ENCODE measurements at places on chromosomes 12 and 14.

- peak; percentile 52 for DNase-seq
Observed at GRCh38 chr14:23071244-23071920, 14.1 kb upstream of the CDH24 start.

DNA sequence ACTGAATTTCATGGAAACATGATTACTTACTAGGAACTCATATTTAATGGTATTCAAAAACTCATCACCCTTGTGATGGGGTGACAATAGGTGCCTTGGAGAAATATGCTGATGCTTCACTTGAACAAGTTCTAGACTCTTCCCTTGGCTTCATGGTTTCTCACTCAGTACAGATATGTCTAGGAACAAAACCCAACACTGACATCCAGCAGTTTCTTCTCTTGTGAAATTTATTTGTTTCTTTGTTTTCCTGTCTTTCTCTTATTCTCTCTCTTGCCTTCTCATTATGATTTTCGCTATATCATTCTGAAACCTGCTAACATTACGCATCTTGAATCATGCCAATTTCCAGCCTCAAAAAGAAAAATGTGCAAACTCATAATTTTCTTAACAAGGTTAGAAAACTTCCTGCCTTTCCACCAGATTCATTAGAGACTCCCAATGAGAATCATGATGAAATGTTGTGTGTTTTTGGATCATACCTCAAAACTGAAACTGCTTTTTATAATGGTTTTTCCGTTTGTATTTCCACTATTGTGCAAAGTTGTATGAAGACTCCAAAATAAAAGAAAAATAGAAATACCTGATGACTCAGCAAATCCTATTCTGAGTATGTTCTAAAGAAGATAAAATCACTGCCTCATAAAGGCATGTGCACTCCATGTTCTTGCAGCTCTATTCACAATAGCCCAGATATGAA is 1021.5 kb downstream of the TMEM121 start:
- DNase-seq: no peak

DNA sequence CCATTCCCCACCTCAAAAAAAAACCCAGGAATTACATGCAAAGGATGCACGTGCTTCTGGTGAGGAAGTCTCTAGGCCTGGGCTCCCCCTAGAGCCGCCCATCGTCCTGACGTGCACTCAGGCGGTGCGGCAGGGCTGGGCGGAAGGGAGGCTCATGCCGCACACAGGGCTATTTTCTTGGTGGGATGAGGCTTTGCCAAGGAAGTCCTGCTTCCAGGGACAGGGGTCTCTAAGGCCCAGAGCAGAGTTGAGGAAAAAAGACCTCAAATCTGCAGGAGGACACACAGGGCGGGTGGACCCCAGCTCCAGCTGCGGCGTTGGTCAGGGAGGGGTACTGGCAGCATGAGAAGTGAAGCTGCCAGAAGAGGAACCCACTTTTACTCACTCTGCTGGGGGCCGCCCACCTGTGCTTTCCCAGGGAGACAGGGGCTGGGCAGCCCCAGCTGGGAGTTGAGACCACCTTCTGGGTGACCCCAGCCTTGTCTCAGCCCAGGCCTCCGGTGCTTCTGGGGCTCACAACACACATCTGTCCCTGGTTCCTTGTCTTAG is 4.2 kb downstream of the RHOF start:
- no peak for DNase-seq

DNA sequence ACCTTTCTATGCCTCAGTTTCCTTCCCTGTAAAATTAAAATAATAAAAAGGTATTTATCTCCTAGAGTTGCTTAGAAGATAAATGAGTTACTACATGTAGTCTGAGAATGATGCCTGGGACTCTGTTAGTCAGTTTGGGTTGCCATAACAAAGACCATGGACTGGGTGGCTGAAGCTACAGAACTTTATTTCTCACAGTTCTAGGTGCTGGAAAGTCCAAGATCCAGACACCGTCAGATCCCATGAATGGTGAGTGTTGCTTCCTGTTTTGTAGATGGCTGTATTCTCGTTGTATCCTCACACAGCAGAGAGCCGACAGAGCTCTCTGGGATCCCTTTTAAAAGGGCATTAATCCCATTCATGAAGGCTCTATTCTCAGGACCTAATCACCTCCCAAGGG is 64.0 kb upstream of the LTA4H start:
- DNase-seq: no peak

DNA sequence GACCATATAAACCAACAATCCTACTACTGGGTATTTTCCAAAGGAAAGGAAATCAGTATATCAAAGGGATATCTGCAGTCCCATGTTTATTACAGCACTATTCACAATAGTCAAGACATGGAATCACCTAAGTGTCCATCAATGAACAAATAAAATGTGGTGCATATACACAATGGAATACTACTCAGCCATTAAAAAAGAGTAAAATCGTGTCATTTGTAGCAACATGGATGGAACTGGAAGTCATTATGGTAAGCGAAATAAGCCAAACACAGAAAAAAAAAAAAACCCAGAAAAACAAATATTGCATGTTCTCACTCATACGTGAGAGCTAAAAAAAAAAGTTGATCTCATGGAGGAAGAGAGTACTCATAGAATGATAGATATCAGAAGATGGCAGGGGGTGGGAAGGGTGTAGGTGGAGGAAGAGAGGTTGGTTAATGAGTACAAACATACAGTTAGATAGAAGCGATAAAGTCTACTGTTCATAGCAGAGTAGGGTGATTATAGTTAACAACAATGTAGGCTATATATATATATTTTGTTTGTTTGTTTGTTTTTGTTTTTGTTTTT is 49.3 kb downstream of the BCAT1 start:
- DNase-seq: no peak

DNA sequence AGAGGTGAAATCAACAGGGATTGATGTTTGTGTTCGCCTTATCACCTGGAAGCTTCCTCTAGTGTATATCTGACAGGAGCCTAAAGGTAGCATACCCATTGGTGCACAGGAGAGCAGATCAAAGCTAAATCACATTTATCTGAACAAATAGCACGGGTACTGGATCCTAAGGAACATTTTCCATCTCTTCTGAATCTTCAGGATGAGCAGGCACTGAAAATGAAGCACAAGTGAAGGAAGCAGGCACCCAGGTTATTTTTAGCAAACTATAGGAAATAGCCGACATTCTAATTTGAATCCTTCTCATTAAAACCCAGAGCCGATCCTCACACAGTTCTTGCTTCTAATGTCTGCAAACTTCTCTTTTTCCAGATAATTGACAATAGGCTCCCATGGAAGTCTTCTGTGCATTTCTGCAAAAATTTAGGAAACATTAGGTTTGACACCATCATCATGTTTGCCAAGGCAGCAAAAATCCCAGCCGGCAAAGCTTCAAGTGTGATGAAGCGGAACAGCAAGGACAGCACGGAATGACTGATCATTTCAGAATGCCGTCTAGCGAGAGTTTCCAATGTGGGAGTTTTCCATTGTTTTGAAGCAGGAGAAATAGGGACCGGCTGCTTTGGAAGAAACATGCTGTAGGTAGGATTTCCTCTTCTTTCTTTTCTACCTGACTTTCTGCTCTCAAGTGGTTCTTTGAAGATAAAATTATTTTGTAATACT is 24.3 kb upstream of the RGS6 start:
- no peak for DNase-seq

DNA sequence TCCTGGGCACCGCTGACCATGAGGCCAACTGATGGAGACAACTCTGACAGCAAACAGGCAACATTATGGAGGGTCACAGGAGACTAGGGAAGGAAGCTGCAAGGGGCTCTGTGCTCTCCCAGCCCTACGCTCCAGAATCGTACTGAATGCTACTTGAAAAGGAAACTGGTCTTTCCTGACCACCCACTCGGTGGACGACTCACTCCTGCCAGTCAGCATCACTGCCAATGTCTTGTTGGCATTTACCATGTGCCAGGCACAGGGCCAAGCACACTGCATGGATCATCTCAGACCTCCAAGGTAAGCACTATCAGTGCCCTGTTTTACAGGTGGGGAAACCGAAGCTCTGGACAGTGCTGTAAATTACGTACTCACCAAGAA is 38.0 kb downstream of the CCDC85C start:
- peak; percentile 36 for DNase-seq

- no peak for DNase-seq
Observed at GRCh38 chr12:10901427-10901826, 7.9 kb downstream of the TAS2R13 start.

DNA sequence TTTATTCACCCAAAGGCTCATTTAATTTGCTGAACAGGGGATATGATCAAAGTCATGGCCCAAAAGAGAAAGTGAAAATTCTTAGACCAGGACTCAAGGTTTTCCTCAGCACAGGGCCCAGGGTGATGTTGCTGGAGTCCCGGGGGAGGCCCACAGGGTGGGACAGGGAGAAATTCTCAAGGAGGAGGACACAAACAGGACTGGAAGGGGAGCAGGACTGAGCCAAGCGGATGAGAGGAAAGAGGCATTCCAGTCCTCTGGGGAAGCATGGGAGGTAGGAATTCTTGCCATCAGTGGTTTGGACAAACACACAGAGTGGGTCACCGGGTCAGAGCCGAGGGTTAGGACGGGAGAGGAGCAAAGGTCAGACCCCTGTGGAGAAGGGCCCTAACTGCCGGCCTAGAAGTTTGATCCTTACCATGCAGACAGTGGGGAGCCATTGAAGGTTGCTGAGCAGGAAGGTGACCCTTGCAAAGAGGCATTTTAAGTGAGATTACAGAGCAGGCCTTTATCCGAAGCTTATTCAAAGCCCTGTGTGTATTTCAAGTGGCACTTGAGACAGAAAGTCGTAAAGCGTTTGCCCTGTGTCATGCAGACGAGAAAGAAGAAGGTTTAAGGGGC is 68.4 kb upstream of the PTGR2 start:
- no peak for DNase-seq

GRCh38 chr12:14904854-14905253 is 19.2 kb upstream of the MGP start:
- no peak for DNase-seq

- DNase-seq: no peak
Observed at GRCh38 chr12:117091758-117092510, 7.3 kb downstream of the TESC start.

- no peak for DNase-seq
Observed at GRCh38 chr14:90814806-90815571, 1.2 kb downstream of the TTC7B start.

- DNase-seq: no peak
Observed at GRCh38 chr12:92010368-92010767, 135.3 kb downstream of the BTG1 start.

DNA sequence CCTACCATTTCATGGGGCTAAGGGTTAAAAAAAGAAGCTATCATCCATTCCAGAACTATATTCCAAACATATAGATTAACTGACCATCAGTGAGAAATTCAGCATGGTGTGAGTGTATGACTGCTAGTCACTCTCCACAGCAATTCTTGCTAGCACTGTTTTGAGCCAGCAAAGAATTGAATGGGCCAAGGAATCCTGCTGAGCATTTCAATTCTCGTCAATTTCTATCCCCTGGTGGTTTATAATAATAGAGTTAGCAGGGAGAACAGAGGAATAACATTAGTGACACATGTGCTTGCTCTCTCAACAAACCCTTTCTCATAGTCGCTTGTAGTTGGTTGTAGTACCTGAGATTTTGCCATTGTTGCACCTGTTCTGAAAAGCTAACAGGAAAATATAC is 7.2 kb downstream of the MBIP start:
- no peak for DNase-seq

- DNase-seq: no peak
Observed at GRCh38 chr12:76688631-76689030, 75.3 kb upstream of the ZDHHC17 start.

DNA sequence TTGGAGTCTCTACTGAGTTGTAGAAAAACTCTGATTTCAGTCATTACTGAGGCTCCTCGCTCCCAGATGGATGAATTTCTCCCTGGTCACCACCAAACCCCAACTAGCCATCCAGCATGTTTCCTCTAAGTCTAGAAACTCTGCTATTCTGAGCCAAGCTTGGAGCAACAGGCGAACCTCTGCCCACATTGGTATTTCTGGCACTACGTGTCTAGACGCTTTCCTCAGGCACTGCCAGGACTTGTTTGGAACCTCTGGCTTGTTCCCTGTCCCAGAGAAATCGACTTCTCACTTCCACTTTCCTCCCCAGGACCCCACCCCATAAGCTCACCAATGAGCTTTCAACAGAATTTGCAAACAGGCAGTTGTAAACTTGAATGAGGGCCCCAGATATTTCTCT is 27.6 kb downstream of the WSCD2 start:
- no peak for DNase-seq

GRCh38 chr12:94700662-94701061 is 50.3 kb upstream of the TMCC3 start:
- no peak for DNase-seq

DNA sequence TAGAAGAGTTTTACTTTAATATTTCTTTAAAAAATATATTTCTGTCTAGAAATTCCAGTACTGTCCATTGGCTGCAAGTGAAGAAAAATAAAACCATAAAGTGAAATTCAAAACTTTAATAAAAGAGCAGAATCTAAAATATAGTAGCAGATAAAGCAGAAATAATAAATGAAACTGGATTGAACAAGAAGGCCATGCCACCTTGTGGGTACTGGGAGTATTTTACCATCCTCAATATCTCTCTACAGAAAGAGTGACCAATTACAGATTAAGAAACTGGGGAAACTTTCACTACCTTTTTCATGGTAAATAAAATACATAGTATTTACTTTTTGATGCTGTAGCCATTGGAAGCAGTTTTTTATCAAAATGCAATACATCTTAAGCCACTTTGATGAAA is 220.5 kb downstream of the BCAT1 start:
- no peak for DNase-seq

DNA sequence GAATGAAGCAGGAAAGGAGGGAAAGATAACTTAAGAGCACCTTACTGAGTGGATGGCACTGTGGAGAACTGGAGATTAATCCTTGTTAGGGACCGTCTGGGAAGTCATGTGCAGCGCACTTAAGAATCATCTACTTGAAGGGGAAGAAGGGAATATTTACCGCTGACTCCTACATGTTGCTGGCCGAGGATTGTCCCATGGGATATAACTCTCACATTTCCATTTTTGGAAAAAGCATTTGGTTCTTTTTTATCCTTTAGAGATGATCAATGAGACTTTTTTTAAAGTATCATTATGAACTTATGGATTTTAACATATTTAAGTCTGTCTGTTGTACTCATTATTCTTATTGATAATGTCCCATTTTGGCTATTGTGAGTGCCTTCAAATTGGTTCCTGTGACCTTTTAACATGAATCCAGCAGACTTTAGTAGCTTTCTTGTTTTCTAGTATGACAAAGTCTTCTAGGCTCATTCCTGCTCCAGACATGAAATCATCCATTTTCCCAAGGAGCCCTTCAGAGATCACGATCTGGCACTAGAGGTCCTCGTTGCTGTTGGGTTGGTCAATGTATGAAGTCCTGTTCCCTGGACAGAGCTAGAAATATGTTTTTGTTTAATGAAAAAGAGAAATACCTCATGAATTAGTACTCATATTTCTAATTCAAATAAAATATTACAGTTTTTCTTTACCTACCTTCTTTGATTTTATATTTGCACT is 20.2 kb upstream of the FAM234B start:
- DNase-seq: no peak

Measured in omental fat pad (tissue), 4 donors.